ENCODE measurements at places on chromosomes 4 and X.

GRCh38 chr4:69750346-69750745 lies 10.1 kb downstream of the SULT1B1 start:
- no peak for DNase-seq

- DNase-seq, result peak; percentile 98
Observed at GRCh38 chr4:75724066-75724866, at the start of gene USO1. Gene USO1, plus strand, starts transcription at chr4:75724577. Its CDS starts 243 bp downstream, at chr4:75724820.

DNA sequence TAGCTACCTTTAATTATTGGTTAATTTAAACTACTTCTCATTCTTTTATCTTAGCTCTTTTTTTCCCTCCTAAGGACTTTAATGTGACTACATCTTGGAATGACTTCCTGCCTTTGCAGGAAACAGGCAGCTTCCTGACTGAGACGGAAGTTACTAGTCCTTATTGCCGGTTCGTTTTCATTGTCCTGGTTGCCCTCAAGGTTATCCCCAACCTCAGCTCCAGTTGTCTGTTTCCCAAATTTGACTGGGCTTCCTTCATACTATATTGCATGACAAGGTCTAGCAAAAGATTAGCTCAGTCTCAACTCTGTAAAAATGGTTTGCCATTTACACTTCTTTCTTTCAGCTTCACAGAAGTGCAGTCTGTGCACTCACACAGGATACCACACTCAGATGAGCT lies 109.9 kb upstream of the DDX53 start:
- no peak for DNase-seq

DNA sequence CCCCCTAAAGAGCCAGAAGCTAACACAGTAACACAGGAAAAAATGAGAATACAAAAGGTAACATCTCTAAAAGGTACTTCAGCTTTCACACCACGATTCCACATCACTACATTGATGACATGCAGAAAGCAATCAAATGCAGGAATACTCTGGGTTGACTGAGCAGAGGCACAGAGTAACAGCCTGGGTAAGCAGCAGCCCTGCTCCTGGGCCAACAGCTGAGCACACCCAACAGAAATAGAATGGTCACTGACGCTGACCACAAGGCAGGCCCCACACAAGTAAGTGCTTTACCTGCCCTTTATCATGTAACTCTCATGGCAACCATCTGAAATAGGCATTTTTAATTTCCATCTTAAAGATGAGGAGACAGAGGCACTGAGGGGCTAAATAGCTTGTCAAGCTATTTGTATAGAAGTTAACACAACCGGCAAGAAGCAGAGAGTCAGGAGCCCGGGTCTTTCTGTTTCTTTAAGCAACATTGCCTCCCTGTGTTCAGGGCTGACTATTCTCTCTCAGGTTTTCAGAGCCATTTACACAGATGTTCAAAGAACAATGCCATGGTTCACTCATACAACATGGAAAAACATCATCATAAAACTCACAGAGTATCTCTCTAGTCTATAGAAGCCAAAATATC lies 168.9 kb downstream of the ZNF674 start:
- DNase-seq, result no peak

DNA sequence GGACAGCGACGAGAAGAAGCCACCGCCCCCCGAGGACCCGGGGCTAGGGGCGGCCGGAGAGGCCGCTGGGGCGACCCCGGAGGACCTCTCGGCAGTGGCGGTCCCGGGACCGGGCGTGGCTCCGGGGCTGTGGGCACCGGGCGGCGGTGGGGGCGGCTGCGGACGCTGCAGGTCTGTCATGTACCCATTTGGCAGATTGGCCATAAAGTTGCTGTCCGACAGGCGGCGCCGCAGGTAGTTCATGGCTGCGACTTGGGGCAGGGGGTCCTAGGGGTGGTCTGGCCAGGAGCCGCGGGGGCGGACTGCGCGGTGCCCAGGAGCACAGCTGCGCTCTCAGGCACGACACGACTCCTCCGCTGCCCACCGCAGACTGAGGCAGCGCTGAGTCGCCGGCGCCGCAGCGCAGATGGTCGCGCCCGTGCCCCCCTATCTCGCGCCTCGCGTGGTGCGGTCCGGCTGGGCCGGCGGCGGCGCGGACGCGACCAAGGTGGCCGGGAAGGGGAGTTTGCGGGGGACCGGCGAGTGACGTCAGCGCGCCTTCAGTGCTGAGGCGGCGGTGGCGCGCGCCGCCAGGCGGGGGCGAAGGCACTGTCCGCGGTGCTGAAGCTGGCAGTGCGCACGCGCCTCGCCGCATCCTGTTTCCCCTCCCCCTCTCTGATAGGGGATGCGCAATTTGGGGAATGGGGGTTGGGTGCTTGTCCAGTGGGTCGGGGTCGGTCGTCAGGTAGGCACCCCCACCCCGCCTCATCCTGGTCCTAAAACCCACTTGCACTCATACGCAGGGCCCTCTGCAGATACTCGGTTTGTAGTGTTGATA lies at the start of gene SYN1:
Gene SYN1, minus strand, starts transcription at position 372 of the 817 bp plus-strand sequence. Its CDS starts 129 bp downstream, at position 243.
- DNase-seq, result peak; percentile 68

DNA sequence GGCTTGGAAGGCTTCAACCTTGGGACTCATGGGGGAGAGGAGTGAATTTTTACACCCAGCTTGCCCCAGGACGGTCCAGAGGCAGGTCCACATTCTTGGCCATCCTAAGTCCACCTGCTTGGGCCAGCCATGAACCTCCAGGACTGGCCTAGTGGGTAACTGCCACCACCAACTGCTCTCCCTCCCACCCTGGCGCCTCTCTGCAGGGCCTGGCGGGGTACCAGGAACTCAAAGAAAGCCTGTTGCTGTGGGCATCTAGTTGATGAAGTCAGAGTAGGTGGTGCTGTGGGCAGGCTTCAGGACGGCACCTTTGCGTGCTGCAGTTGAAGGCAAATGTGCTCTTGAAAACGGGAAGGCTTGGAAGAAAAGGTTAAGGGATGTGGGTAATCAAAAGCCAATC lies 12.0 kb downstream of the BCOR start:
- DNase-seq, result no peak

DNA sequence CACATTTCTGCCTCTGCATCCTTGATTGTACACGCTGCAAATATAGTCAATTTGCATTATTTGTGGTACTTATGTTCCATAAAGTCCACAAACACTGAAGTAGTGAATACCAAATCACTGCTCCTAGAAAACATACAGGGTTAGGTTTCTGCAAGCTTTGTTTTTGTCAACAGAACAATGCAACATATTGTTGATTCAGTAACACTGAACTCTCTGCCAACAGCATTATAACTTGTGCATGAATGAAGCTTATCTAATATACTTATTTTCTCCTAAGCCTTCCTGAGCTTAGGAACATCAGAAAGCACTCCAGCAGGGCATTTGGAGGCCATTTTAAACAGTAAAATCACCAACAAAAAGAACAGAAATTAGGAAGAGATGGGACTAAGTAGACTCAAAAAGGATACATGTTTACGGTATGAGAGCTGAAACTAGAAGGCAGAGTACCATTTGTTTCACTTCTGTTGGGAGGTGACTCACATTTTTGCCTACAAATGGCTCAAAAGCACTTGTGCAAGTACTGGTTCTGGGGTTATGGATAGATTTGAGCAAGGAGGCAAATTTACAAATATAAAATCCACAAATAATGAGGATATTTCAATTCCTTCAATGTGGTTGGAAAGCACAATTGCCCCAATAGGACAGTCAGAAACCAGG lies 14.1 kb downstream of the COX18 start:
- DNase-seq, result no peak

GRCh38 chrX:150683536-150684146 lies 9.6 kb upstream of the MTMR1 start:
- DNase-seq, result no peak

DNA sequence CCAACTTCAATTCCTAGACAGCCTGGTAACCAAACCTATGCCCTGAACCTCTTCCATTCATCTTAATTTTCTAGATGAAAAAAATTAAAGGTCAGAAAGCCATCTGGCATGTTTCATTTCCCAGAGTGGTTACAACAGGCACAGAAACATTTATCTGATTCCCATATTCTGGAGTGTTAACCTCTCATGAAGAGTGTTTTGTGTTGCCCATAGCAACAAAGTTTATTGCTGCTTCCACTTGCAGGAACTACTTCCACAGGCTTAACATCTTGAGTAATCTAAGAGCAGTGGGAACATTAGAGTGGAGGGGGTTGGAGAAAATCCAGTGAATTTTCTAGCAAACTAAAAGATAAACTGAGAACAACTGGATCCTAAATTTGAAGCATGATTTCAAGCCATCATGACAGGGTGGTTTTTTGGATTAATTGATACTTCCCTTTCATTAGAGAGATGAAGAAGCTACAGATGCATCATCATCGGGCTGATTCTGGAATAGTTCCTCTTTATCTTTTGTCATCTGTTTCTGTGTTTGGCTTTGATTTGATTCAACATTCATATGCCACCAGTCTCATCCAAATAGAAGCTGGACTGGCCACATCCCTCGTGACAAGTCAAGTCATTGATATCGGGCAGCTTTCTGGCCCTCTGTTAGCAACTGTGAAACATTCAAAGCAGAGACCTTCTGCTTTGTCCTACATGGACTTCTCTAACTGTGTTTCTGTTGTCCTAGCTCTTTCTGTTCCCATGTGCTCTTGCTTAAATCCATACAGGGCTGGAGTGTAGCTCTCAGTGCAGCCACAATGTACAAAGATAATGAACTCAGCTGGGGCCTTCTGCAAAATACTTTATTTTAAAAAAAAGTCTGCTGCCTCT lies 167.3 kb downstream of the MID1IP1 start:
- no peak for DNase-seq

DNA sequence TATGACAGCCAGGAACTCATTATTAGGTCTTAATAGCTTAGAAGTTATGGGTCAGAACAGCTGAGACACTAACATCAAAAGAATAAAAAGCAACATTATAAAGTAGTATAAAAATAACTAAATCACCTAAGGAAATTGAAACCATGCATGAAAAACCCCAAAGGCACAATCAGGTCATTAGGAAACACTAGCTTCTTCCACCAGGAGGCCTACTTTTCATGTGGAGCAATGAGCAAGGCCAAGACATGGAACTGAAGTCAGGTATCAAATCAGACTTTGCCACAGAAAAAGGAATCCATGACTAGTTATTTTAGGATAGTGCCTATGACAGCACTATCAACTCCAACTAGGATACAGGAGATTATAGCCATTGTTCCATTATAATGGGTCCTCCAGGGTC lies 7.9 kb downstream of the HUWE1 start:
- no peak for DNase-seq

DNA sequence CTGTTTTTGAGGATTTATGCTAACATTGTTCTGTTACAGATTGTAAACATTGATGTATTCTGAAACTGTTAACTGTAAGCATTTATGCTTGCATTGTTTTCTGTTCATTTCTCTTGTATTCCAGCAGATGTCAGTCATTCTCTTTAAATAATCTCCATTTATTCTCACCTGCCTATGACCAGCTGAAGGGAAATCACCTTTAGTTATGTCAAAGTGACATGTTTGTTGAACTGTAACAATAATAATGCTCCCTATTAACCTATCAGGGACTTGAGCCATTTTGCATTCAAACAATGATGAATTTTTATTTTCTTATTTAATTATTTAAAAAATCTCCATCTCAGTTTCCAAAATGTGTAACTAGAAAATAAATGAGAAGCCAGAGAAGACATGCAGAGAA lies 58.0 kb downstream of the SPCS3 start:
- no peak for DNase-seq

DNA sequence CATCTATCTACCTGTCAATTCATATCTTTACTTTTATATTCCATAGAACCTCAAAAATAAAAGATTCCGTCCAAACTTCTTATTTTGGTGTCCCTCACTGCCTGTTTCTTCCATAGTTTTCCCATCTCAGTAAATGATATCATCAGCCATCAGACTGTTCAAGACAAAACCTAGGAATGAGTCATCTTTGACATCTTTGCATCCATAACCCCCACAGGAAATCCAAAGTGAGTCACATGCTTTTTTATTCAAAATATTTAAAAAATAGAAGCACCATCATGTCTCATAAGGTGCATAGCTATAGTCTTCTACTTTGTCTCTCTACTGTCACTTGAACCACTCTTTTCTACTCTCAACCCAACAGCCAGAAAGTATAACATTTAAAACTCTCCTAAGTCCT lies 29.9 kb upstream of the CXXC4 start:
- no peak for DNase-seq

GRCh38 chr4:89021684-89022083 lies 35.3 kb downstream of the FAM13A start:
- no peak for DNase-seq

GRCh38 chrX:124231451-124231759 lies 101.1 kb upstream of the TEX13D start:
- no peak for DNase-seq

- no peak for DNase-seq
Observed at GRCh38 chrX:84123585-84123984, 64.4 kb downstream of the RPS6KA6 start.

GRCh38 chr4:21888195-21888976 lies 60.2 kb downstream of the KCNIP4 start:
- no peak for DNase-seq

GRCh38 chr4:123599061-123599919 lies 202.7 kb downstream of the SPRY1 start:
- no peak for DNase-seq

DNA sequence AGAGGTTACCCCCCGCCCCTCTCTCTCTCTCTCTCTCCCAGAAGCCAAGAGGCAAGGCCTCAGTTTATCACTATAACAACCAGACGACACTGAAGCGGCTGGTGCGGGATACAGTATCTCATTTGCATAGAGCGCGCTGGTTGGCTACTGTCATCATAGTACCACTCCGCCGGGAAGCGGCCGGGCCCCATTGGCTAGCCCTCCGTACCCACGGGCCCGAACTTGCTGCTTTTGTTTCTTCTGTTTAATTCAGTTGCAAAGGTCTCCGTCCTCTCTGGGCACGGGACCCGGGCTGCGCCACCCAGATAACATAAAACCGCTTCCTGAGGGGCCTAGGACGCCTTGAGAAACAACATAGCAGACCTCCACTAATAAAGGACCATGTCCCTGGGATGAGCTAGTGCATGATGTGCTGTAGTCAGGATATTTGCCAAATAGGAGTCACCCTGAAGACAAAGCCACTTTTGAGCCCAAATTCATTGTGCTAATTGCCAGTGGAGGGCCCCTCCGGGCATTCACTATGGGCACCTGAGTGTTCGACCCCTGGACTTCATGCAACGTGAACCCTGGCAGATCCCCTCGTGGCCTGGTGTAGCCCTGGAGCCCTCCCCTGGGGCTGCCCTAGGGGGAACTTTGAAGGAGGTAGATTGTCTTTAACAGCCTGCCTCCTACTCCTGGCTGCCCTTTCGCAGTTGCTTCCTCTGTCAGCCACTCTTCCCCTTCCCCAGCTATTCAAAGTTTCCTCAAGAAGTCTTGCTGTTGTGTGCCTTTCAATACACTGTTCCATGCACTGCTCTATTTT lies at the start of gene PCYT1B:
Gene PCYT1B, minus strand, starts transcription at position 91 of the 802 bp plus-strand sequence. CDS start 242 bp downstream, outside the sequence.
- peak; percentile 30 for DNase-seq

DNA sequence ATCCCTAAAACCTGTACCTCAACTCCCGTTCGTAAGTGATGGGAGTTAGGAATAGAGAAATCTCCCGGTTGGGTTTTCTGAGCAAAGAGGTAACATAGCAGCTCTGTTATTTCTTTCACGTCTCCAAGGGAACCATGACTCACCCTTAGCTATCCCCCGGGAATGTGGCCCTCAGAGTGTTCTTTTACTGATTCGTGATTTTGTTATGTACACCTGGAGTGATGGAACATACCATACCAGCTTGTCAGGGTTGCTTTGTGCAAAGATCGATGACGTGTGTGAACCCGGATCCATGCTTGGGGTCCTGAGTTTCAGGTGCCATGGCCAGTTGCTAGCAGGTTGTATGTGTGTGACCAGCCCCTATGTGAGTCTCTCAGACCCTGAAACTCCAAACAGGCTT lies 52.6 kb downstream of the HPRT1 start:
- DNase-seq, result no peak

GRCh38 chr4:104973708-104974107 lies 173.0 kb upstream of the TET2 start:
- DNase-seq, result no peak

- DNase-seq, result peak; percentile 74
Observed at GRCh38 chrX:130170752-130171445, 863 bp upstream of the RAB33A start.

GRCh38 chrX:152850465-152850864 lies 19.6 kb downstream of the NSDHL start:
- no peak for DNase-seq

Data from T-cell (primary cell).